ENCODE measurements at places on chromosomes 4 and X.

DNA sequence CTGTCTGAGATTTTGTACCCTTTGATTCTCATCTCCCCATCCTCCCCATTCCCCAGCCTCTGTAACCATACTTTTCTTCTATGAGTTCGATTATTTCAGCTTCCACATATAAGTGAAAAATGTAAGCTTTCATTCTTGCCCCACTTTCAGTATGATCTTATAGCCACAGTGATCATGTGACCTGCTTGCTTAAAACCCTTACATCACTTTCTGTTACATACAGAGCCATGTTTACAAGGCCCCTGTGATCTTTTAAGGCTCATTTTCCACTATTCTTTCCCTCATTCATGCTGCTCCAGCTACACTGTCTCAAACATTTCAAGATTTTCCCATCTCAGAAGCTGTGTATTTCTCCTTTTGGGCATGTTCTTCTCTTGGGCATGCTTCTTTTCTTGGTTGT, 147.7 kb downstream of the DCK start:
- no peak for DNase-seq

- DNase-seq: no peak
Observed at GRCh38 chr4:185384930-185385331, 10.8 kb downstream of the LRP2BP start.

- DNase-seq: no peak
Observed at GRCh38 chr4:185028625-185029024, 10.3 kb downstream of the HELT start.

GRCh38 chr4:48962636-48963035, 23.4 kb upstream of the CWH43 start:
- no peak for DNase-seq

DNA sequence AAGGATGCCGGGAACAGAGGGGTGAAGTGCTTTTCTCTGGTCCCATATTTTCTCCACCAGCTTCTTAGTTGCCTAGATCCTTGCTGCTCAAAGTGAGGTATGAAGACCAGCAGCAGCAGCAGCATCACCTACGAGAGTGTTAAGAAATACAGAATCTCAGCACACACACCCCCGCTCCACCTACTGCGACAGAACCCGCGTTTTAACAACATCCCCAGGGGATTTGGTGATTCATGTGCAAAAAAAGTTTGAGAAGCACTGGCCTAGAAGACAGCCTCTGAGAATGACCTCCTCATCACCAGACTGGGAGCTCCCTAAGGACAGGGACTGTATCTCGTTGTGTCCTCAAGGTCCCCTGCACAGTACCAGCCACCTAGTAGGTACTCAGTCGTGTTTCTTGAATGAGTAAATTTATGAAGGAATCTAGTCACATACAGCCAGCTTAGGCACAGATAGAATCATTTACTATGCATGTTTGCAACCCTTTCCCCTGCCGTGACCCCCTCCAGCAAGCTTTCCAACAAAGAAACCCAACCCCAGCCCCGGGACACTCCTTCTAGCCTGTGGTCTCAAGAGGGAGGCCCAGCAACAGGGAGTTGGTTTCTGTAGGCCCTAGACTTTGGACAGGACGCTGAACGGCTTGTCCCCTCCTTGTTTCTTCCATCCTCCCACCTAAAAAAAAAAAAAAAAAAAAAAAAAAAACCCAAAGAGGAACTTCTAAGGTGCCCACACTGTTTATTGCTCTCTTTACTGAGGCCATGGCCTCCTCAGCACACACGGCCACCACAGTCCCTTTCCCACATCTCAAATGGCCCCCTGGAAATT, 21.5 kb downstream of the RTL5 start:
- DNase-seq: no peak

GRCh38 chr4:165199722-165200121, 7.6 kb upstream of the KLHL2 start:
- no peak for DNase-seq

- DNase-seq: no peak
Observed at GRCh38 chr4:4735870-4736269, 123.6 kb upstream of the MSX1 start.

- DNase-seq: no peak
Observed at GRCh38 chrX:12526306-12526705, 264.9 kb upstream of the PRPS2 start.

DNA sequence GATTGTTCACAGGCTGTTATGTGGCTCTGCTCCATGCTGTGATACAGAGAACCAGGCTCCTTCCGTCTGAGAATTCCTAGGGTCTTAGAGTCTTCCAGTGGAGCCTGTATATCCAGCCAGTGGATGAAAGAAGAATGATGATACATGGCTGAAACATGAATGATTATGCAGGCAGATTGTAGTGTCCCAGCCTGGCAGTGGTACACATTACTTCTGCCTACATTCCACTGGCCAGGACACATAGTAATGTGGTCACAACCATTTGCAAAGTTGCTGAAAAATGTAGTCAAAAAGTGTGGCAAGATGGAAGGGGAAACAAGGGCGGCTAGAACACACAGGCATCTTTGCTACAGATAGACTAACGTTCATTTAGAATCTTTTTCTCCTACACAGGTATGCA, 4.5 kb upstream of the GBA3 start:
- no peak for DNase-seq

DNA sequence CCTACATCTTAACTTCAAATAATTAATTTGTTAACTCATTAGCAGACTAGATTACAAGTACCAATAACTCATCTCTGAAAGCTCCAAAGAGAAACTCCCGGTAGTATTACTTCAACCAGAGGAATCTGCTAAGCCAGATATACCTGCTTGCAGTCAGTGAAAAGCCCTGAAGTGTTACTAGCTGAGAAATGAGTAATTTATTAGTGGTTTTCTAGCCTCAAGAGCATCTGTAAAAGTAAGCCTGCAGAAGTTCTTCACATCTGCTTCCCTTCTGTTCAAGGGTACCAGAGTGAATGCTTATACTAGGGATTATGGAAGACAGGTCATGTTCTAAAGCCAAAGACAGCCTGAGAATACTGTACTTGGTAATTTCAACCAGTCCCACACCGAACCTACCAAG, 34.7 kb downstream of the IRS4 start:
- DNase-seq: no peak

DNA sequence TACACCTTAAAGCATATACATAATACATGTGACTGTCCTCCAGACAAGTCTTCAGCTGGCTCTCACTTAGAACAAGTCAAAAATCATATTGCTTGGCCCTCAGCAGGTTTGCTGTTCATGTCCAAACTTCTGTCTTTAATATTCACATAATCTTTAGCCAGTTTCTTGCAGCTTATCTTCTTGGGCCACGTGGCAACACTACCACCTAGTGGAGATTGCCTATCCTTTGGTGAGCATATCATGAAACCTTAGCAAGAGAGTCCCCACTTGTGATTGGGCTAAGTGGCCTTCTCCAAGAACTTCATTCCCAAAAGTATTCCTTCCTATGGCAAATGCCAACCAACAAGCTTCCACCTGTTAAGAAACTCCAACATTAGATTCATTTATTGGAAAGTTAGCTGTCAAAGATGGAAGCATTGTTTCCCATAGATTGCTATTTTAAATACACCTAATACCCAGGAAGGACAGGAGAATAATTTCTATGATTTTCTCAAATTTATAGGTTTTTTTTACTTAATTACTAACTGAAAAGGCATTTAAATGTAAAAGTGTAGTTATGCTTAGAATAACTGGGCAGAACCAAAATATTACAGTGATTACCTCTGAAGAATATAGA, 231.9 kb upstream of the INTU start:
- DNase-seq: no peak

- DNase-seq: no peak
Observed at GRCh38 chrX:83077606-83078005, 430.5 kb upstream of the POU3F4 start.

DNA sequence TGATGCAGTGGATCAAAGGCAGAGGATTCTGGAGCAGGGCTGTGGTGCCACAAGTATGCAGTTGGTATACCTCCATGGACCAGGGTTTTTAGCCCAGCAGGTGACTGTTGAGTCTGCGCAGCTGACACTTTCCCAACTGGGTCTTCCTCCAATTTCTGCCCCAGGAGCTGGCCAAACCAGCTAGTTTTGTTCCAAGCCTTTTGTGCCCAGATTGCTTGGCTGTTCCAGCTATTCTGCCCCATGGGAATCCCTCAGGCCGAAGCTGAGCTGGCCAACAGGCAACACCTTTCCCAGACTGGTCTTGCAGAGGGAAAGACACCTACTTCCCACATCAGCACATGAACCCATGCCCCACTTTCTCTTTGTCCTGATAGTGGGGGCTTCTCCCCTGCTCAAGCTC, 22.8 kb upstream of the ANKRD17 start:
- no peak for DNase-seq

GRCh38 chr4:54840992-54841768, 183.4 kb downstream of the KIT start:
- no peak for DNase-seq

DNA sequence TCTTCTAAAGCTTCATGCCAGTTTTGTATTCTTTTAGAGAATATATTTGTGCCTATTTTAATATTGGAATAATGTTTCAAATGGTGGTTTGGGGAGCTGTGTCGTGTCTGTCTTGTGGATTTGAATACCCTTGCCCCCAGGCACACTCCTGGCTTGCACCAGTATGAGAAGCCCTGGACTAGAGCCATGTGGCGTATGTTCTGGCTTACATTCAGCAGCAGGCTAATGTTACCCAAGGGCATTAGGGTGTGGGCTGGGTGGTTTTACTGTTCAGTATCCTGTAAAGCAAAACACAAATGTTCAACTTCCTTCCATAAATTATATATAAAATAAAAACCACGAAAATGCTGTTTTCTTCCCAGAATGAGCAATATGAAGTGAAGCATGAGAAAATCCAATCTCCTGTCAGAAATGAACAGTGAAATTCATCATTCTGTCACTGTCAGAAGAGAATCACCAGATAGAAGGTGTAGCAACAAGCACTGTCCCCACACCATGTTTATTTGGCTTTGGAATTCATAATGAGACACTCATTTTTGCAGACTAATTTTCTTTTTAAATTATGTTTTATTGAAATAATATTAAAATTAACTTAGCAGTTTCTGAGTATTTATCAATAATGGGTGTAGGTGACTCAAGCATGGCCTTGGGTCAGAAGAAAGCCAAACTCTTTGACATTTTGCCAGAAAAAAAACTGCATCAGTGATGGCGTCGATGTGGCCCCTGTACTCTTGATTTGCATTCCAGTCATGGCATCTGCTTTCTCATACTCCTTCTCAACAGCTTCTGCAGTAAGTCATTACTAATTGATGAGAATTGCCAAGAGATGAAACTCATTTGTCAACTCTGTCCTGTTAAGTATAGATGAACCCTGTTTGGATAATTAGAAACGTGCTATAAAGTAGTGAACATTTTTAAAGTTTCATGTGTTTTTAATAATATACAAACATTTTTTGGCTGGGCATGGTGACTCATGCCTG, 43.8 kb downstream of the WWC2 start:
- no peak for DNase-seq

DNA sequence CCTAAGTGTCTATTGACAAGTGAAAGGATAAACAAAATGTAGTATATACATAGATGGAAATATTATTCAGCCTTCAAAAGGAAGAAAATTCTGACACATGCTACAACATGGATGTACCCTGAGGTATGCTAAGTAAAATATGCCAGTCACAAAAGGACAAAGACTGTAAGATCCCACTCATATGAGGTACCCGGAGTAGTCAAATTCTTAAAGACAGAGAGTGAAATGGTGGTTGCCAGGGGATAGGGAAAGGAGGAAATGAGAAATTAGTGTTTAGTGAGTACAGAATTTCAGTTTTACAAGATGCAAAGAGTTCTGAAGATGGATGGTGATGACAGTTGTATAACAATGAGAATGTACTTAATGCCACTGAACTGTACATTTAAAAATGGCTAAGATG, 102.3 kb upstream of the NAP1L5 start:
- DNase-seq: no peak

DNA sequence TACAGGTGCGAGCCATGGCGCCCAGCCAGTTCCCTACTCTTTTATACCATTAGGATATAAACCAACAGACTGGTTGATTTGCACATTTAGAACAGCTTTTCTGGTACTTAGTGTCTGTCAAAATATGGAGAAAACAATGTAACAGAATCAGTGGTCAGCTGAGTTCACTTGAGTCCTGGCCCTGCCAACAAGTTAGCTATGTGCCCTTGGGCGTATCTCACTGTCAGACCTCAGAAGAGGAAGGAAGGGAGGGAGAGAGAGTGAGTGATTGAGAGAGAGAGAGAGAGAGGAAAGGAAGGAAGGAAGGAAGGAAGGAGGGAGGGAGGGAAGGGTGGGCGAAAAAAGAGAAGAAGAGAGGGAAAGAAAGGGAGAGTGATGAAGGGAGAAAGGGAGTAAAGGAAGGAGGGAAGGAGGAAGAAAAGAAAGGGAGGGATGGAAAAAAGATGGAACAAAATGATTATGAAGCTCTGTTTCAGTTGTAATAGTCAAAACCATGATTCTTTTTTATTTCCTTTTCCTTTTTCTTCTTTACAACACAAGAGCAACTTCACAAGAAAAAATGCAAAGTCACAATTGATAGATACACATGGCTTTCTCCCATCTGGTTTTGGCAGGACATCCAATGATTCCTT, 55.7 kb upstream of the PDGFRA start:
- no peak for DNase-seq

GRCh38 chr4:139669890-139670289, 4.3 kb downstream of the MGST2 start:
- DNase-seq: no peak

- peak; percentile 16 for DNase-seq
Observed at GRCh38 chr4:1008840-1009541, 2.4 kb upstream of the FGFRL1 start.

DNA sequence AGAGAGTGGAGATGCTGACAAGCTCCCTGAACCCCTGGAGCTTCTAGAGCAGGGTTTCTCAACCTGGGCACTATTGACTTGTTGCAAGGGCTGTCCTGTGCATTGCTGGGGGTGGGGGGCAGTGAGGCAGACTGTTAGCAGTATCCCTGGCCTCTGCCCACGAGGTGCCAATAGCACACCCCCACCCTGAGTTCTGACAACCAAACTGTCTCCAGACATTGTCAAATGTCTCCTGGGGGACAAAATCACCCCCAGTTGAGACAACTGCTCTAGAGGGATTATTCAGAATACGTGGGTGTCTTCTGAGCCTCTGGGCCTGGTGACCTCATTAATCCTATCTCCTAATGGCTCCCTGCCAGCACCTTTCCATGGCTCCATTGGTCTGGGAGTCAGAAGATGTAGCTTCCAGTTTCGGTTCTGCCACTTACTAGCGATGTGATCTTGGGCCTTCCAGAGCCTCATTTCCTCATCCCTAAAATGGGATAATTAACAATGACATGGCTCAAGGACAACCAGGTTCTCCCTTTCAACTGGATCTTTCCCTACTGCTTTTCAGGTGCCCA, 17.6 kb upstream of the PJA1 start:
- DNase-seq: no peak

DNA sequence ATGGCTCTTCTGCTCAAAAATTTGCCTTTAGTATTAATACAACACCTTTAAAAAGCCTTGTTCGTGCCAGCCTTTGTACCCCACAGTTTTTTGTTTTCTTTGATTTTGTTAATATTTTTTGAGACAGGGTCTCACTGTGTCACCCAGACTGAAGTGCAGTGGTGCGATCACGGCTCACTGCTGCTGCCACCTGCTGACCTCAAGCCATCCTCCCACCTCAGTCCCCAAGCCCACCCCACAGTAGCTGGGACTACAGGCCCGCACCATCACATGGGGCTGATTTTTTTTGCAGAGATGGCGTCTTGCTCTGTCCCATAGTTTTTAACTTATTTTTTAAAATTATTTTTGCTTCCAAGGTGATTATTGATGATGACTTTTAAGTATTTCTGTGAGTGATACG, 134.0 kb downstream of the HTR2C start:
- DNase-seq: no peak

Data from effector memory CD4-positive, alpha-beta T cell (primary cell).